ENCODE measurements at places on chromosomes 12 and 14.
A peak's percentile ranks its signal among the peaks of the same experiment; 100 is the strongest.

DNA sequence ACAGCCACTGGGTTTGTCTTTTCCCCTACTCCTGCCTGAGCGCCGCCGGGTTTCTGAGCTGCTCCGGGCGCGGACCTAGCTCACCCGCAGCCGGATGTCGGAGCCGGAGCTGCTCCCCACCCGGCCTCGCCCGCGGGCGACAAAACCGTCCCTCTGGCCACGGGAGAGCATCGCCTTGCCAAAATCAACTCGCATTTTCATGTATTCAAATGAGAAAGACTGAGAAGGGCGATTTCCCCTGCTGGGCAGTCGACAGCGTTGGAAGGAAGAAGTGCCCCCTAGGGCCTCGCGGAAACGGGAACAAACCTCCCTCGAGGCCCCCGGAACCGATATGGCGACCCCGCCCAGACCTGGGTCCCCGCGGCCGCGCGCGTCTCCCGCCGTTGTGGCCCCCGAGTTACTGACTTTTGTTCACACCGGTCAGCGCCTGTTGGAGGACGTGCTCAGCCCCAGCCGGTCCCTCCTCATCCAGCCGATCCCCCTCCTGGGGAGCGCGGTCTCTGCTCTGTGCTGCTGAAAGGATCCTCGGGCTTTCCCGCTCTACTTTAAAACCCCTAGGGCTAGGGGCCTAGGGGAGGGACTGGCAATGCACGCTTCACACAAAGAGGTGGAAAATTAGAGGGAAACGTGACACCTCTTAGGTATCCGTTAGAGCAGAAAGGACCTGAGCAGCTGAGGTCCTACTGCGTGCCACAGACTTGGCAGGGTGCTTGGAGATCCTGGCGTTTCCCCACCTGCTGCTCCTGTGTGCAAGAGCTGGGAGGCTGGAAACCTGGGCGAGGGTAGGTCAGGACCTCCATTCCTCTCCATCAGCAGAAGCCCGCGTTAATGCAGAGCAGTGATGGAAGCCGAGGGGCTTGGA, 4.3 kb downstream of the TTC6 start:
- no peak for DNase-seq

DNA sequence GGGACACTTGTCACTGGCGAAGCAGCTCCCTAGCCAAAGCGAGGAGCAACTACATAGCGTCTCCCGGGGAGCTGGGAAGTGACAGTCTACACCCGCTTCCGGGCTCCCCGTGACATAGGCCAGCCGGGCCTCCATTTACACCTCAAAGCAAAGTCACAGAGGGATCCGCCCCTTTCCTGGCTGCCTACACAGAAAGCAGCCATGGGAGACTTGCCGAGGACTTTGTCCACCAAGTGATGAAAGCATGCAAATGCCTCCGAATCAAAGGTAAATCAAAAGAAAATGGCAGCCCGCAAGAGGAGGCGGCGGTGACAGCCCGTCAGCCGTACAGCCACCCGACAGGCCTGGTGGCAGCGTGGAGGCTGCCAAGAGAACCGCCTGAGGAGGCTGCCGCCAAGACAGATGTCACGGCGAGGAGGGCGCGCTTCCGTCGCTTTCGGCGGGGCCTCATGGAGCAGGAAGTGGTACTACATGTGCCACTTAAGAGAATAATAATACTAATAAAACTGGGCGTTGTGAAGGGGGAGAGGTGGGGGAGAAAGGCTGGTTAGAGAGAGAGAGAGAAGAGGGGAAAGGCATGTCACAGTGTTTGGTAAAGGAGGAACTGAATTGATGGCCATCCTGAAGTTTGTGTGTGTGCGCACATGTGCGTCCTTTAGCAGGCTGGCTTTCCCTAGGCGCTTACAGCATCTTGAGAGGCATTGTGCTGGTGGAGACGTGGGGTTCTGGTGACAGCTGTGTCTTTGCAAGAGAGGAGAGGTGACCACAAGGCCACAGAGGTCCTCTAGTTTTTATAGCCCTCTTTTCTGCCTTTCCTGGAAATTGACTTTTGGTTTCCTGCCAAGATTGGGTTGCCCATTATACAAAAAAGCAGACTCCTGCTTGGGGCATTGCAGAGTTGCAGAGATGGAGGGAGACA, 661.7 kb downstream of the VRK1 start:
- DNase-seq: peak; percentile 58

- no peak for DNase-seq
Measured at GRCh38 chr12:55762646-55763045, 19.7 kb downstream of the GDF11 start.

GRCh38 chr14:23137813-23138535, 18.9 kb upstream of the CEBPE start:
- DNase-seq: no peak

GRCh38 chr14:21213652-21214051, 55.6 kb downstream of the HNRNPC start:
- DNase-seq: no peak

- no peak for DNase-seq
Measured at GRCh38 chr12:3431686-3432085, 59.3 kb upstream of the PRMT8 start.

DNA sequence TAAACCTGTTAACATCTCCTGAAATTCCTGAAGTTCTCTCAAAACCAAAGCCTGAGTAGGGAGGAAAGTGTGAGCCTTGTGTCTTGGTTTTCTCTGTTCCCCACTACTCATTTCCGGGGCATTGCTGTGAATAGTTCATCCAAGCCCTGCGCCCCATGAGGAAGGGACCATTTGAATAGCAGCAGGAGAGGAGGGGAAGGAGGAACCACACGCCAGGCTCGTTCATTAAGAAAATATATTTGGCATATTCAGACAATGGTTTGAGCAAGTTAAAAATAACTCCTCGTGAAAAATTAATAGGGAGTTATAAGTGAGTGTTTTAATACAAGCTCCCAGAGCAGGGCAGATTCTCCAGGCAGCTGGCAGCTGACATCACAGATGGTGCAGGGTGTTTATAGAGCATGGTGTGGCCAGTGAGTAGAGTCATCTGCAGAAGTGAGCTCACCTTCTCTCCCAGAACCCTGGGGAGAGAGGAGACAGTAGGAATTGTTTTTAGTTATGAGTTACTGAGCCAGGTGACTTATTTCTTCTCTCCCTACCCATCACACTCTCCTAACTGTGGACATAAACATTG, 29.5 kb upstream of the CISTR start:
- no peak for DNase-seq

DNA sequence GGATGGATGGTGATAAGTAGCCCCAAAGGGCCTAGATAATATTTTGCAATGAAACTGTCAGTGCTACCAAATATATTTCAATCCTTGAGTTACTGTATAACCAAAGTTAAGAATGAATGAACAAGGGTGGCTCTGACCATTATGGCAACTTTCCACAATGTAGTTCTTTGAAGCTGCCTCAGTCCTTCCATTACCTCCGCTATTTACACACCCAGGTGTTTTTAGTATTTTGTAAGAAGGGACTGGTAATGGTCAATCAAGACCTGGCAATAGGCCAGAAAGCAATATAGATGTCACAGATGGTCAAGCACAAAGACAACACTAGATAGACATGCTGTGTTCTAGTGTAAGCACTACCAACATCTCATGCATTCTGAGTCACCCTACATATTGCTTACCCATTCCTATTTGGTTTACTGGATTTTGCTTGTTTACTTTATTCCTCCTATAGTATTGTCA, 16.3 kb downstream of the DUSP16 start:
- DNase-seq: no peak

GRCh38 chr12:23063206-23063605, 438.2 kb downstream of the ETNK1 start:
- DNase-seq: no peak

- no peak for DNase-seq
Measured at GRCh38 chr12:112386726-112387125, 4.5 kb upstream of the HECTD4 start.

- peak; percentile 86 for DNase-seq
Measured at GRCh38 chr12:48925304-48926011, at the start of gene FKBP11. Gene FKBP11, minus strand, starts transcription at chr12:48925492. Its CDS starts 64 bp downstream, at chr12:48925428.

DNA sequence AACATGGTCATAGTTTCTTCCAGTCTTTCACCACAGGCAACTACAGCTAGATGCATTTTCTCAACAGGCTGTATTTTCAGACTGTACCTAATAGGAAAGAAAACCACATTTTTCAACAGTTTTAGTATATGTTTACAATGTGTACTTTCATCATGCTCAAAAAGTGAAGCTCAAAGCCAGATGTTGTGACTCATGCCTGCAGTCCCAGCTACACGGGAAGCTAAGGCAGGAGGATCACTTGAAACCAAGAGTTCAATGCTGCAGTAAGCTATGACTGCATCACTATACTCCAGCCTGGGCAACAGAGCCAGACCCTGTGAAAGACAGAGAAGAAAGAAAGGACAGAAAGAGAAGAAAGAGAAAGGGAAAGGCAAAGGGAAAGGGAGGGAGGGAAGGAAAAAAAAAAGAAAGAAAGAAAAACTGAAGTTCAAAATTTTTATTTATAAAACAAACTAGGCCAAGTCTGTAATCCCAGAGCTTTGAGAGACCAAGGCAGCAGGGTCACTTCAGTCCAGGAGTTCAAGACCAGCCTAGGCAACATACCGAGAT, 25.5 kb downstream of the GXYLT1 start:
- no peak for DNase-seq

- no peak for DNase-seq
Measured at GRCh38 chr12:102596031-102596430, 115.7 kb upstream of the IGF1 start.

- no peak for DNase-seq
Measured at GRCh38 chr14:71703477-71703876, 228.8 kb upstream of the RGS6 start.

- DNase-seq: no peak
Measured at GRCh38 chr12:131134523-131135310, 181.0 kb downstream of the ADGRD1 start.
